Astrocyte of the cerebellum (primary cell): ENCODE measurements at places on chromosomes 4 and X.

GRCh38 chrX:112865464-112866025 is 24.9 kb upstream of the AMOT start:
- no peak for DNase-seq

DNA sequence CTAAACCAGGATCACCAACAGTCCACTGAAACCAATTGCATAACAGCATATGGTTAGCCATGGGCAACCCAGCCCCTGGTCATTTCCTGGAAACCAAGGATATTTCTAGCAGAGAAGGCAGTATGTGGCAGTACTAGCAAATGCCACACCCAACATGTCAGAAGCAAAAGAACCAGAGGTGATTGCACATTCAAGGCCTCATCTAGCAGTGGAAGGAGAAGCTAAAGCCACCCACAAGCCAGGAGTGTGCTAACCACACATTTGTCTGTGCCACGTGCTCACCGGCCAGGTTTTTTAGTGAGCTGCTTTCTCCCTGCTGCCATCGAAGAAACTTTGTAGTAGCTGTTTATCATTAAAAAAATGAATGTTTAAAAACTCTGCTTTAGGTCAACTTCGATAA is 42.0 kb downstream of the TEC start:
- DNase-seq = no peak

GRCh38 chr4:45280121-45280520 is 553.8 kb upstream of the GNPDA2 start:
- DNase-seq = no peak

GRCh38 chrX:134365904-134366303 is 94.1 kb upstream of the HPRT1 start:
- DNase-seq = no peak

DNA sequence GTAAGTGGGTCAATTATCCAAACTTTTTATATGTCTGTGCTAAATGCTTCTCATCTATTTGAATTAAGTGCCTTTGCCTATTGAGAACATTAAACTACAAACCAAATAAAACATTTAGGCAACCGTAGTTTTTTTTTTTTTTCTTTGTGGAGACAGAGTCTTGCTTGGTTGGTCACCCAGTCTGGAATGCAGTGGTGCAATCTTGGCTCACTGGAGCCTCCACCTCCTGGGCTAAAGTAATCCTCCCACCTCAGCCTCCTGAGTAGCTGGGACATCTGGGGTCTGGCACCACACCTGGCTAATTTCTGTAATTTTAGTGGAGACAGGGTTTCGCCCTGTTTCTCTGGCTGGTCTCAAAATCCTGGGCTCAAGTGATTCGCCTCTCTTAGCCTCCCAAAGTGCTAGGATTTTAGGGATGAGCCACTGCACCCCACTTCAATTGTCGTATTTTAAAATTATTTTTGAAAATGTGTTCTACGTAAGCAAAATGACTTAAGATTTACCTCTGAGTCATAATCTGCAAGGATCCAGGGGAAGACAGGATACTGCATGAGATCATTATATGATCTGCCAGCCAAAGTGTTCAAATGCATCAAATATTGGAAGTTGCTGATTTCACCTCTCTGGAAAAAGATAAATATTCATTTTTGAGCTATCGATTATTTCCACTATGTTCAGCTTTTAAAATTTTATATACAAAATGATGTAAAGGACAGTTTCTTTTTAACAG is 125.6 kb downstream of the CDS1 start:
- no peak for DNase-seq

DNA sequence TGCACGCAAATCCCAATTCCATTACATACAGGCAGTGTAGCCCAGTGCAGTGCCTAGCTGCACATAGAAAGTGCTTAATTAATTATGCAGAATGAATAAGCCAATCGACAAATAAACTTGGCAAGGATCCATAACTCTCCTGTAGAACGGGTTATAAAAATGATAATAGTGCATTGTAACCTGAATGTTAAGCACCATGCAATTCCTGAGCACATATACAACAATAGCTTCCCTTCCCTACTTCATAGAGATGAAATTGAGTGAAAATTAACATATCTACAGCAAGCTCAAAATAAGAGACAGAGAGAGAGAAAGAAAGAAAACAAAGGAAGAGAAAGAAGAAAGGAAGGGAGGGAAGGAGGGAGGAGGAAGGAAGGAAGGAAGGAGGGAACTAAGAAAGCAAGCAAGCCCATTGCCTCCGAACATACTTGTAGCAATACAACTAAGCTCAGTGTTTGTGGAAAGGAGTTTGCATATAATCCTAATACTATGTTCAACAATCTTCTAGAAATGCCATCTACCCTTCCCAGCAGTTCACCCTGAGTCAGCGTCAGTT is 1074.0 kb upstream of the LCORL start:
- DNase-seq = no peak

DNA sequence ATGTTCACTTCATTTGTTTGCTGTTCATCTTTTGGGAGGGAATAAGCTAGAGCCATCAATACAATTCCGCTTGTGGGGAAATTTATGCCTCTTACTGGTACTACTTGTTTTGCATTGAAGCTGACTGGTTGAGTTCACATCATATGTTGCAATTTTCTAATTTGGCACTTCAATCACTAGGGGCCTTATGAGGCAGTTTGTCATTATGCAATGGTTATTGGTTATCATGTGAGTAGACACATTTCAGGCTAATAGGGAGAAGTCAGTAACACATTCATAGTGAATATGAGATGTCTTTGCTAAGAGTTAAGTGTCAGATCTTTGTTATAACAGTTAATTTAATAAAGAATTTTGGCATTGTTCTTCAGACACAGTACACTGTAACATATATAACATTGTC is 5.0 kb downstream of the RPL36A start:
- DNase-seq = no peak

- peak; percentile 28 for DNase-seq
These were observed 49.2 kb upstream of the PRSS48 start for GRCh38 chr4:151227731-151228130.

GRCh38 chr4:80201252-80202151 is 4.2 kb downstream of the PRDM8 start:
- no peak for DNase-seq

DNA sequence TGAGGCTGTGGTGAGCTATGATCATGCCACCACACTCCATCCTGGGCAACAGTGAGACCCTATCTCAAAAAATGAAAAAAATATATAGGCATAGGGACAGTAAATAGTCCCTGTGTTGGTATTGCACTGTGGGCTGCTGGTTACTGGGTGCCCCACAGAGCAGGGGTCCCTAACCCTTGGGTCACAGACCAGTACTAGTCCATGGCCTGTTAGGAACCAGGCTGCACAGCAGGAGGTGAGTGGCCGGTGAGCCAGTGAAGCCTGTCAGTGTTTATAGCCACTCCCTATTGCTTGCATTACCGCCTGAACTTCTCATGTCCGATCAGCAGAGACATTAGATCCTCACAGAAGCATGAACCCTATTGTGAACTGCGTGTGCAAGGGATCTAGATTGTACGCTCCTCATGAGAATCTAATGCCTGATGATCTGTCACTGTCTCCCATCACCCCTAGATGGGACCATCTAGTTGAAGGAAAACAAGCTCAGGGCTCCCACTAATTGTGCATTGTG is 106.5 kb downstream of the TNIP2 start:
- no peak for DNase-seq

DNA sequence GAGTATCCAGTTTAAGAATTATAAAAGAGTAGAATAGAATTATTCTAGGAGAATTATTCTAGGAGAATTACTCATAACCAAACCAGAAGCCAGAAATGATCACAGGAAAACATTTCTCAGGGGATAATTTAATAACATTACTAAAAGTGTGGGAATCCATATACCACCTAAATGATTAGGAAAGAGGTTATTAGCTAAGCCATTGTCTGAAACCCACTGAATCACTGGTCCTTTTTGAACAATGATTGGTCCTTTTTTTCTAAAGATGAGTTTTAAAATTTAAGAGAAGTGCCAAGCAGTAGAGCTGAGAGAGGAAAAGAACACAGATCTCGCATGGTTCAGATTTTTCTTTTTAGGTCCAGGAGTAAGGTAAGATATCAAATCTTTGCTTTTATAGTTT is at the start of gene ODAM:
Gene ODAM, plus strand, starts transcription at position 301 of the 400 bp plus-strand sequence. CDS start 819 bp downstream, outside the sequence.
- no peak for DNase-seq

- peak; percentile 79 for DNase-seq
These were observed 39.4 kb upstream of the WDFY3 start for GRCh38 chr4:85005865-85006377.

GRCh38 chr4:47646372-47646771 is 161.3 kb downstream of the ATP10D start:
- no peak for DNase-seq

DNA sequence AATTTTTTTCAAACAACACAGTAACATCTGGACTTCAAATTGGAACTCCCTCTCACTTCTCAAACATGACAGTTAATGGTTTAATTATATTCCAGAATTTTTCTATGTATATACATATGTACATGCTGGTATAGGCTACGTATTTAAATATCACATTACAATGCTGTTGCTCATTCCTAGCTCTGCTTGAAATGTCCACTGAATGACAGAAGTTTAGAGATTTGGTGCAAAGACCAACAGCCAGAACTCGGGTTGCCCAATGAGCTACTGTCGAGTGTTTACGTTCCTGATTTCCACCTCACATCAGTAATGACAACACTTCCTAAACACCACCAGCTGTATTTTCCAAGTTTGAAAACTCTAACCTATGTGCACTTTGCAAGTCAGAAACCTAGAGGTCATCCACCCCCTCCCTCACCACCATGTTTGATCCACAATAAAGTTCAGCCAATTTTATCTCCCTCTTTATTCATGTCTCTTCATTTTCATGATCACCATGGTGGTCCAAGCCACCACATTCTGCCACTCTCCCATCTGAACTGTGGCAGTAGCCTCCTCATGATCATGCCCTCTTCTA is 49.3 kb upstream of the RPL34 start:
- DNase-seq = no peak

- DNase-seq = no peak
These were observed 22.9 kb downstream of the FHL1 start for GRCh38 chrX:136170139-136170800.

DNA sequence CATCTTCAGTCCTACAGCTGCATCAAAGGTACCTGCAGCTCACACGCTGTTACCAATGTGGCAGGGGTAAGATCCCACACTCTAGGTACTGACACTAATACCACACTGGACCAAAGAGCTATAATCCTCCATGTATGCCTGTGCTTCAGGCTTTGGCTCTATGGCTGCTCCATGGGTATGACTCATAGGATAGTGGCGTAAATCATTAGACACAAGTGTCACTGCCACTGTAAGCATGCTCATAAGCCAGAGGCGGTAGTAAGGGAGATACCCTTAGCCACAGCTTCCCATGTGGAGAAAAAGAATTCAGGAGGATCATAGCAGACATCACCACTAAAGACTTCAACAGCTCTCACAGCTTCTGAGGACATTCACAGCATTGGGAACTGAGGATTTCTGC is 287.5 kb downstream of the ACTRT1 start:
- no peak for DNase-seq
